ENCODE measurements at places on chromosomes 3 and 15.

GRCh38 chr3:122952520-122952919 lies 75.0 kb downstream of the SEMA5B start:
- no peak for DNase-seq

- DNase-seq, result peak; percentile 19
These were observed 241.8 kb upstream of the LRTM1 start for GRCh38 chr3:55169608-55170072.

DNA sequence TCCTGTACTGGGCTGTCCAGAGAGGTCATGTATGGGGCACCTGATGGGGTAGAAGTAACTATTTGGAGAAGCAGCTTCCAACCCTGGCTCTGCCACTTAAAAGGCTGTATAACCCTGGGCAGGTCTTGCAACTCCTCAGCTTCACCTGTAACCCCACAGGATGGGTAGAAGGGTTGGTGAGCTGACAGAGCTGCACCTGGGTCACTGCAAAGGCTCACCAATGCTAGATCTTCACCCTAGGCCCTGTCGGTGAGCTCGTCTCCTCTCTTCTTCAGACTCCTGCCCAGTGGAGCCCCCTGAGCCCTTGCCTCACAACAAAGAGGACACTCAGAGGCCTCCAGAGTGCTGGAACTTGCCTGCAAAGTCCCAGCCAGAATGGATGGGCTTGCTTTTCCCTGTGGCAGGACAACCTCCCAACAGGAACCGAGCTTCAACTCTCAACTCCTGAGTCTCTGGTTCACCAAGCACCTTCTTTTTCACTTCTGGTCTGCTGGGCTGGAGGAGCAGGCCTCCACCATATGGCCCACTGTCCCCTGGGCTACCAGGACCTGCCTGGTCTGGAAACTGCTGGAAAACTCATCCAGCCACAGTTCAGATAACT lies 45.9 kb downstream of the XXYLT1 start:
- DNase-seq, result no peak

GRCh38 chr15:57358571-57358970 lies 17.7 kb upstream of the CGNL1 start:
- DNase-seq, result no peak

GRCh38 chr3:133040696-133041523 lies 2.7 kb downstream of the TMEM108 start:
- DNase-seq, result peak; percentile 78

DNA sequence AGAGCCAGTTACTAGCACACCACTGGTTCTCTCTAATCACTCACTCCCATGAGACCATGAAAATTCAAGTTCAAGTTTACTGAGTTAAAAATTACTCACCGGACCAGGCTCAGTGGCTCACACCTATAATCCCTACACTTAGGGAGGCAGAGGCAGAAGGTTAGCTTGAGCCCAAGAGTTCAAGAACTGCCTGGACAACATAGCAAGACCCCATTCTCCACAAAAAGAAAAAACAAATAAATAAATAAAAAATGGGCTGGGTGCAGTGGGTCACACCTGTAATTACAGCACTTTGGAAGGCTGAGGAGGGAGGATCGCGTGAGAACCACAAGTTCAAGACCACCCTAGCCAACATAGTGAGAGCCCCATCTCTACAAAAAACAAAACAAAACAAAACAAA lies 21.2 kb upstream of the CILP start:
- DNase-seq, result no peak

DNA sequence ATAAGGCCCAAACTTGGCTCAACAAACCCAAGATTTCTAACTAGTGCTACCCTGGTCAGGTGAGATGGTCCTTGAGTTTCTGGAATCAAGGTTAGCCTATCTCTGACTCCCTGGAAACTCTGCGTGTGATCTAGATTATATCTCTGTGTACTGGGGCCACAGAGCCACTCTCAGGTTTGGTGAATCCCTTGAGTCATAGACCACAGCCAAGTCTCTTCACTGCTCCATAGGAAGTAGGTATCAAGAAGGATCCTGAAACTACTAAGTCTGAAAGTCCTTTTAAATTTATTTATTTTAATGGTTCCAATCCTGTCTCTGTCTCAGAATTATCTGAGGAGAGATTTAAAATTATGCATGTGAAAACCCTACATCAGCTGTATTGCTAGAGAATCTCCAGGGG lies 99.1 kb downstream of the TUSC7 start:
- DNase-seq, result no peak

DNA sequence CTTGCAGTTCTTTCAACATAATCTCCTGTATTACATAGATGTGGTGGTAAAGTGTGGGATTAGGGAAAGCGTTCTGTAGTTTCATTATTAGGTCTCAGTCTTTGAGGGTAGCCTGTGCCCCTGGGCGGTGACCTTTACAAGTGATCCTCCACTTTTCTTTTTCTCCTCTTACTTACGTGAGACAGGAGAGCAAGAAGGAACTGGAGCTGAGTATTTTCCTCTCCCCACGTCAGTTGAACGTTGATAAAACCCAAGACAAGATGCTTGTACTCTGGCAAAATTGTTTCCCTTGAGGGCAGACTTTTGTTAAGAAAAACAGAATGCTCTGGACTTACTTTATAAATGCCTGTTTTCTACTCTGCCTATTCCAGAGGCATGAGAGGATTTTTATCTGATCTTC lies 378.7 kb downstream of the ZNF385D start:
- no peak for DNase-seq

- DNase-seq, result no peak
These were observed 112.6 kb upstream of the ALCAM start for GRCh38 chr3:105254154-105254553.

GRCh38 chr3:130761730-130762311 lies 15.2 kb upstream of the PIK3R4 start:
- DNase-seq, result no peak

DNA sequence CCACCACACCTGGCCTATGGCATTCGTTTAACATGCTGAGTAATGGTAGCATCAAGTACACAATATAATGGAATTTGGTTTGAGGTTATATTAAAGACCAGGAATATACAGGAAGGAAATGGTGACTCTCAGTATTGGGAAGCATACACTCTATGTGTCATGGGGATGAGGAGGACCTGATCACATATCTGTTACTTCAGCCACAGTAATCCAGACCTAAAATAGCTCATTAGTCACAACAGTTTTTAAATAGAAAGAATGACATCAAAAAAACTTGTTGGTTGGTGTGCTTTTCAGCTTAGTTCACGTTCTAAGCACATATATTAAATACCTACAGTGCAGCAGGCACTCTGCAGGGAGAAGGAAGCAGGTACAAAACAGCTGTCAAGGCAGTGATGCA lies 52.5 kb upstream of the ATP2C1 start:
- no peak for DNase-seq

GRCh38 chr3:4334548-4334947 lies 31.4 kb downstream of the SETMAR start:
- DNase-seq, result no peak

DNA sequence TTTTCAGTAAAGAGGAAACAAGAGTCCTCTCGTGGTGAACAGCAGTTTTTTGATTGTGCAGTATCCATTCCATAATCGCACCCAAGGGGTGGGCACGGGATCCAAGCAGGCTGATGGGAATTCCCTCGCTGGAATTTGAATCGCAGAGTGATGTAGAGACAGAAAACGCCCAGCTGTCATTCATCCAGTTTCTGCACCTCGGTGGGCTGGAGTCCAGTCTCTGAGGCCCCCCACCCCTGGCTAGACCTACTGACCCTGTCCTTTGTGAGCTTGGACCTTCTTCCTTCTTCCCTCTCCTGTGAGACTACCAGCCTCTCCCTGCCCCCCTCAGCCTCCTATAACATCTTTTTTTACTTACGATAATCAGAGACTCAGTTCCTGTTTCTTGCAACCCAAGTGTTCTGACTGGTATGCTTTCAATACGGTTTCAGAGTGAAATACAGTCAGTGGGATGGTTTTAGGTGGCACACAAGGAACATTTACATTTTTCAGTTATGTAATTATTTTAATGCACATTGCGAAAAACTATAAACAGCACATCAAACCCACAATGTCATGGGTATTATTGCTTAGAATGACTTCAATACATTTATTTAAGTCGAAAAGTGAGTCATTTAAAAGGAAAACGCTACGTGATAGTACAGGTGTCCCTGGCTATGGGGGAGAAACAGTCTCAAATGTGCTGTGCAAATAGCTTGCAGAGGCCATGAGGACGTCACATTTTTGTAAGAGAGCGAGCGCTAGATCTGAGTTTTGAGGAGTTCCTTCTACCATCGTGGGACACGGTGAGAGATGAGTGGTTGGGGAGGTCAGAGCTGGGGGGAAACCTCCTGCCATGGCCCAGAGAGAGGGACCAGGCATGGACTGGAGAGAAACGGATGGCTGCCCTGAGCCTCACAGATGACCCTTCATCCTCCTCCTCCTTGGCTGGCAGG lies 37.5 kb upstream of the CHST2 start:
- DNase-seq, result no peak

GRCh38 chr3:155076888-155077287 lies 3.2 kb upstream of the MME start:
- DNase-seq, result no peak

DNA sequence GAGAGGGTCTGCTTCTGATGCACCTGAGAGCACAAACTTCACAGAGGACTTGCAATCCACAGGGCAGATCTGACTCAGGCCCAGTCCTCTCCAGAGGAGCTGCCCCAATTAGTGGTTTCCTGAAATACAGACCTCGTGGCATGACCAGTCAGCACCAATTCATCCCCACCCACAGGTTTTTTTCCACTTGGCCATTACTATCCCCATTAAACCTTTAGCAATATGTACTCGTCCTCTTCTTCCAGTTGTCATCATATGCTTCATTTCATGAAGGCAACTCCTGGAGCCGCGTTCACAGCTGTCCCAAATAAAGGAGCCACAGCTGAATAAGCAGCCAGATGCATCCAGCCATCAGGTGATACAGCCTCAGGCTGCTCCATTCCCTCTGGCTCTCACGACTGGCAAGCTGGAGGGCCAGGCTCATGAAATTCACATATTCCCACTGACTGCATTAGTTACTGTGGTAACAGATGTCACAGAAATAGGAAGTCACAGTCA lies 163.1 kb downstream of the FMN1 start:
- peak; percentile 44 for DNase-seq

DNA sequence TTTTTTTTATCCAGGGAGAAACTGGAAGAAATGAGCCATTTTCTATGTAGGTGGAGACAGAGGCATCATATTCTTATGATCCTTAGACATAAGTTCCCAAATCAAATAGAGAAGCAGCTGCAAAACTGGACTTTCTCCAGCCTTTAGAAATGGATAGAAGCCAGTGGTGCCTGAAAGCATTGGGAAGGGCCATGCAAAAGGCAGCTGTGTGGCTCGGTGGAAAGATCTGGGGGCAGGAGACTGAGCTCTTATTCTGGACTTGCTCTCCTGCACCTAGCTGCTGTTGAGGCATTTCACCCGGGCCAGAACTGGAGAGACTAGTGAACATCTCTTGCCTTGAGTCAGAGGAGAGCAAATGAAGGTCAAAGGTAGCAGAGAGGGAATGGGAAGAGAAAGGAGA lies 73.1 kb downstream of the TFG start:
- no peak for DNase-seq

- DNase-seq, result peak; percentile 43
These were observed 67.5 kb downstream of the RPL22L1 start for GRCh38 chr3:170802164-170803151.

DNA sequence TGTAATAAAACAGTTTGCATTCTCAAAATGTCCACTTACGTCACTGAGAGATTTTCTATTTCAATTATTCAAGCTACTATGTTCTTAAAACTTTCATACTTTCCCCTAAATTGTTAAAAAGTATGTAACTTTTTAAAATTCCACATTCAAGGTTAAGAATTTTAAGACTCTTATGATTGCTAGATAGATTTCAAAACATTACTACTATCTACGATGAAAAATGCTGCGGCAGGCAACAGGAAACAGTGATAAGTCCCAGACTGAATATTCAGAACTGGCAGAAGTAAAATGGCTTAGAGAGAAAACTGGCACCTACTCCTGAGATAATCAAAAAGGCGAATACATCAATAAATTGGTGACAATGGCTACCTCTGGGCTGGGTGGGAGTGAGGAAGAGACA lies 16.2 kb downstream of the ATP13A3 start:
- no peak for DNase-seq

- DNase-seq, result no peak
These were observed 14.9 kb downstream of the UROC1 start for GRCh38 chr3:126502656-126503055.

DNA sequence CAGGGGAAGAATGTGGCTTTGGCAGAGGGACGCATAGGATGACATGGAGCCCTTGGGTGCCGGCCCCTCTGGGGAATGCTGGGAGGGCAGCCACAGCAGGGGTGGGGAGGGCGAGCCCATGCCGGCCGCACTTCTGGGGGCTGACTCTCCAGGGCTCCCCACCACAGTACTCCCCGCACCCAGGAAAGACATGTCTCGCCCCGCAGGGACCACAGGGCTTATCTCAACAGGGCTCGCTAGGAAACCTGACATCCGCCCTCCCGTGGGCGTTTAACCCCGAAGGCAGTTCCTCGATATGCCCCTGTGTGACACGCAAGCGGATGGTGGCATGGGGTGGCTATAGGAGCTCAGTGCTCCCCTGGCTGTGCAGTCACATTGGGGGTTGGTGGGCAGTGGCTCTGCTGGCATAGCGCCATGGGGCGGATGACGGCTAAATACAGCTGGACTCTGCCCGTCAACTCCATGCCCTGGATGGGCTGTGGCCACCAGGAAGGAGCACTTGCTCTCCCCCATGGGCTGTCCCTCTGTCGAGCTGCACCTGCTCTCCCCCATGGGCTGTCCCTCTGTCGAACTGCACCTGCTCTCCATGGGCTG lies 141.4 kb downstream of the ADAMTS17 start:
- DNase-seq, result no peak

GRCh38 chr15:101175401-101175800 lies 76.4 kb downstream of the CHSY1 start:
- no peak for DNase-seq

- no peak for DNase-seq
These were observed 36.5 kb downstream of the PPM1L start for GRCh38 chr3:160792540-160792939.

DNA sequence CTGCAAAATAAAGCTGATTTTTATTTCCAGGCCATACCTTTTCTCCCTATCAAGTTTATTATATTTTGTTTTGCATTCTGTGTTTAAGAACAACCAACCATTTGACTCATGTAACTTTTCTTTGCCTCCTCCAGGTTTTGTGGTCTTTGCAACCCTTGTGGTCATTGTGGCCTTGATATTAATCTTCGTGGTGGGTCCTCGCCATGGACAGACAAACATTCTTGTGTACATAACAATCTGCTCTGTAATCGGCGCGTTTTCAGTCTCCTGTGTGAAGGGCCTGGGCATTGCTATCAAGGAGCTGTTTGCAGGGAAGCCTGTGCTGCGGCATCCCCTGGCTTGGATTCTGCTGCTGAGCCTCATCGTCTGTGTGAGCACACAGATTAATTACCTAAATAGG lies 27.6 kb downstream of the NIPA2 start:
- DNase-seq, result no peak

- DNase-seq, result no peak
These were observed 23.5 kb upstream of the RAP2B start for GRCh38 chr3:153138276-153139210.

DNA sequence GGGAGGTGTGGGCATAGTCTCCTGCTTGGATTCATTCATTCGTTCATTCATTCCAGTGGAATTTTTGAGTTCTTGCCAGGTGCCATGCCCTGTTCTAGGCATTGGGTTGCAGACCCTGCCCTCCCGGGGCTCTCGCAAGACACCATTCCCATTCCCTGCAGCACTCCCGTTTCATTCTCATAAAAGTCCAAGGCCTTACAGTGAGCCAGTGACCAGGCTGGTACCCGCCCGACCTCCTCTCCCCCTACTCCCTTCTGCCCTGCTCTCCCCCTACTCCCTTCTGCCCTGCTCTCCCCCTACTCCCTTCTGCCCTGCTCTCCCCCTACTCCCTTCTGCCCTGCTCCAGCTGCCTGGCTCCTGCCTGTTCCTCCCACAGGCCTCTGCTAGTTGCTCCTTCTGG lies 41.9 kb downstream of the AMOTL2 start:
- DNase-seq, result no peak

All from H54 (cell line).